ENCODE measurements at places on chromosomes 5 and 9.

DNA sequence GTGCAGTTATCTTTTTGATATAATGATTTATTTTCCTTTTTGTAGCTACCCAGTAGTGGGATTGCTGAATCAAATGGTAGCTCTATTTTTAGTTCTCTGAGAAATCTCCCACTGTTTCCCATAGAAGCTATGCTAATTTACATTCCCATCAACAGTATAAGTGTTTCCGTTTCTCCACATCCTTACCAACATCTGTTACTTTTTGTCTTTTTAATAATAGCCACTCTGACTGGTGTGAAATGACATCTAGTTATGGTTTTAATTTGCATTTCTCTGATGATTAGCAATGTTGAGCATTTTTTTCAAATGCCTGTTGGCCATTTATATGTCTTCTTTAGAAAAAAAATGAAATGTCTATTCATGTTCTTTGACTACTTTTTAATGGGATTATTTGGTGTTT is 94.7 kb downstream of the SERINC5 start:
- no peak for DNase-seq

DNA sequence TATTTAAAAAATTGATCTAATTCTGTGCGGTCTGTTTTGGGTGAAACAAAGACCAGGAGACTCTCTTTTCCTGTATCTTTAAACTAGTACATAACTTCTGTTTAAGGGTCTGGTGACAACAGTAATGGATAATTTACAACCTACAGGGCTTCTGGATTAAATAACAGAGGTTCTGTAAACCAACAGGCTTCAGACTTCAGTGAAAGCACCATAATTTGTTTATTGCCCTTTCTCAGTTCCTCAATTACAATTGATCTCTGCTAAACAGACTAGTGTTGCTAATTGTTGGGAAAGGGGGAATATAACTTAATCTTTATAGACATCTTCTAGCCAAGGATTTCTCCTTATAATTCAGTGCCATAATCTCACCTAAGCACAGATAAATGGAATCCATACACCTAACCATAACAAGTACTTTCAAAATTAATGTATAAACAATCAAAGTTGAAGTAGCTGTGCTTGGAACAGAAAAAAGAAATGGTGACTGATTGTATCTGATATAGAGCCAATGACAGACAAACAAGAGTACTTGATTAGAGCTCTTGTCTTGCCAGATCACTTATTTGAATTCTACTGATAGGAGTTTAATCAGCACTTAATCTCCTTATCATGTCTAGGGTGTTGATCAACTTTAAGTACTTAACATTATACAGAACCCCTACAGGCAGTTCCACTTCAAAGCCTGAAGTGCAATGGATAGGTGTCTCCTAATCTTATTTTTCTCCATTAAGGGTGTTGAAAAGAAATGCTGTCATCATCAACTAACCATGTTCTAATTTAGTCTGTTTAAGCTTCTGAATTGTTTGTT is 536.0 kb downstream of the NR2F1-AS1 start:
- no peak for DNase-seq

DNA sequence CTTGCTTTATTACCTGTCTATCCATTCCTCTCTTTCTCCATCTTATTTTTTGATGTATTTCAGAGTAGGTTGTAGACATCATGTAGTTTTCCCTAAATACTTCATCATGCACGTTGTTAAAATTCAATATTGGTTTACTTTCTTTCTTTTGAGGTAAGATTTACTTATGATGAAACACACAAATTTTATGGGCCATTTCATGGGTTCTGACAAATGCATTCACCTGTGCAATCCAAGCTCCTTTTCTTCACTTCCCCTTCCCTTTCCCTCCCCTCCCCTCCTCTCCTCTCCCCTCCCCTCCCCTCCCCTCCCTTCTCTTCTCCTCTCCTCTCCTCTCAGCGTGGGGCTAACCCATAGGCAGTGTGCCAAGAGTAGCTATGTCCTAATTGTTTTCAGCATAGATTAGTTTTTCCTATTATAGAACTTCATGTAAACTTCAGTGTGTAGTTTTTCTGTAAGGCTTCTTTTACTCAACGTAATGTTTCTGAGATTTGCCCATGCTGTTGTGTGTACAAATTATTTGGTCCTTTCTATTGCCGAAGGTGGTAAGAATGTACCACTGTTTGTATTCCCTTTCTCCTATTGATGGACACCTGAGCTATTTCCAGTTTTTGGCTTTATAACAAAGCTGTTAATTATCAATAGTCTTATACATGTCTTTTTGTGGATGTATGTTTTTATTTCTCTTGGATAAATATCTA is 92.9 kb upstream of the CLINT1 start:
- no peak for DNase-seq

DNA sequence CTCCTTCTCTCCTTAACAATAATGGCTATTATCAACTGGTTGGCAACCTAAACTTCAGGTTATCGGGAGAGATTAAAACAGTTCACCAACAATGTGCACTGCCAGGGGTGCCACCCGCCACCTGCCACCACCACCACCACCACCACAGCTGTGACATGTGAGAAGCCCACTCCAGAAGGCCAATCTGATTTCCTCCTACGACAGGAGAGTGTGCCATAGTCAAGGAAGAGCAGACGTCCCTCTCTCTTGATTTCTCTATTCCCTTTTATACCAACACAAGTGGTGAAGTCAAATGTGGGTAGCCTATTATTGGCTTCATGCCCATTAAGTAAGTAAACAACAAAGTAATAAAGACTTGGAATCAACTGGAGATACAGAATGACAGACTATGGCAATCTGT is 22.4 kb downstream of the GNAQ start:
- no peak for DNase-seq

- no peak for DNase-seq
These were observed 414.1 kb upstream of the MEF2C start for GRCh38 chr5:89297066-89297465.

All from stimulated activated CD4-positive, alpha-beta T cell treated with anti-CD3 and anti-CD28 coated beads, Interleukin-15, amount 100 ng/mL, for 48 hours (primary cell).